ENCODE measurements at places on chromosomes 5 and 9.

DNA sequence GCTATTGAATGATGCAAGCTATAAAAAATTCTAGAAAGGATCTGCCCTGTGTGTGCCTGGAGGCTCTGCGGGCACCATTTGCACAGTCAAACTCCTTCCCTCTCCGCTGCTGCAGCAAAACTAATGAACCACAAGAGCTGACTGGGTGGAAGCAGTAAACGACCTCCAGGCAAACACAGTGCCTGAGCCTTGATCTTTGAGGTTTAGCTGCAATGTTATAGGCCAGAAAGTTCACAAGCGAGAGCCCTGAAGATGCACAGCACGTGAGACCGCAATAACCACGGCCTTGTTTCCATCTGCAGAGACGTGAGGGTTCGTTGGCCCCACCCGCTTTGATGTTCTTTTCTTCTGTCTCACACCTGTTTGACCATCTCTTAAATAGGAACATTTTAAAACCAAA lies 69.2 kb upstream of the S1PR3 start:
- peak; percentile 46 for DNase-seq

DNA sequence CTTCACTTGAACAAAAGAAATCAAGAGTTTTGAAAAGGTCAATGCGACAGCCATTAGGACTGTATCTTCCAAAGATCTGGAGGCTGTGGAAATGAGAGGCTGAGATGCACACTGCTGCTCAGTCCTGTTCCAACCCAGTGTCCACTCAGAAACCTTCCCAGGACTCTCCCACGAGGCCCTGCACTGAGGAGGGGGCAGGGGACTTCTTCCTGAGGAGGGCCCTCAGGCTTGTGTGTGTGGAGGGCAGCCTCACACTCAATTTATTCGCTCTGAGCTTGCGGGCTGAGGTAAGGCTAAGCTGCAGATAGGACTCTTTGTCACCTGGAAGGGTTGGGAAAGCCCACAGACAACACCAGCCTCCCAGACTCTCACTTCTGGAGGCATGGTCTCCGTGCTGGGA lies 69.6 kb upstream of the ROR2 start:
- no peak for DNase-seq

- no peak for DNase-seq
Measured at GRCh38 chr5:135308245-135308644, 90.8 kb downstream of the MACROH2A1 start.

- DNase-seq, result no peak
Measured at GRCh38 chr5:68261569-68262065, 46.1 kb downstream of the PIK3R1 start.

DNA sequence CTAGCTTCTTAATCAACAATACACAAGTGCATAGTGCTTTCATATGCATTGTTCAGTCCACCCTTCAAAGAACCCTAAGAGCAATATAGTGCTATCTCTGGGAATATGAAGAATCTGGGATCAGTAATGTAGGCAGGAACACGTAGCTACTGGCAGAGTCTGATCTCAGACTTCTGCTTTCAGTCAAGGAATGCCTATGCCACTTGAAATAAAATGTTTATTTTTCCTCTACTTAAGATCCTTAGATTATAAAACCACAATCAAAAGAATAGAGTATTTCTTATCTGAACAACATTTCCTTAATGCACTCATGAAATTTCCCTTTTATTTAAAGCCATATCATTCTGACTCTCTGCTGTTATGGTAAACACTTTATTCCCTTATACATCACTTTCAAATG lies 1407.8 kb upstream of the C9orf72 start:
- DNase-seq, result no peak

DNA sequence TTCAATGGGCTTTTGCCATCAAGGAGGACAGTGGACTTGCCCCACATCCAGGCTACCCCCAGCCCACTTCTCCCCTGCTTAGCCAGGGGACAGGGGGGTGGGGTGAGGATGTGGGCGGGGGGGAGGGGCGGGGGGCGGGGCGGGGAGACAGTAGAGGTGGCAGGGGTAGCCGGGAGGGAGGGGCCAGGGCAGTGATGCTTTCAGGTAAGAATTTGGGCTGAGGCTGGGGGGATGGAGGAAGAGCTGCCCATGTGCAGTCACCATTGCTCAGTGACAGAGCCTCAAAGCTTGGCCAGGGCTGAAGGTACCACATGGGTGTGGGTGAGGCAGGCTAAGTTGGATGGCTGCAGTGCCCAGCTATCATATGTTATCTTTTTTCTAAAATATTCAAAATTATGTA lies 40.7 kb upstream of the HNRNPA0 start:
- DNase-seq, result no peak

- DNase-seq, result no peak
Measured at GRCh38 chr9:124254261-124254682, 3.5 kb upstream of the NEK6 start.

- no peak for DNase-seq
Measured at GRCh38 chr9:107856633-107857032, 367.1 kb upstream of the KLF4 start.

DNA sequence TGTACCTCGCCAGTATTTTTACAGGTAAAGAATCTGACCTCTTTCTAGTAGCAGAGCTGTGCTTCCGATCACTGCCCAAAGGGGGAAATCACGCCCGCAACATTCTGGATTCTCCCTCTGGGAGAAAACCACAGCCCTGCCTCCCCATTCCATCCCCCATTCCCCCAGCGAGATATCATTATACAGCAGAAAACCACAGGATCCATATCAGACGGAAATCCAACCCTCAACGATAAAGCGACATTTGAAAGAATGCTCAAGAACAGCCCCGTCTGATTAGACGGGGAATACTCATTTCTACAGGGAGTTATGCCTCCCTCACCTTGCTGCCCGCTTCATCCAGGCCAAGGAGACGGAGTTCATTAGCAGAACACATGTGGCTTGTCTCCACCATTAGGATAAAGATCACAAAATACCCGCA lies 172.8 kb downstream of the COL23A1 start:
- no peak for DNase-seq

DNA sequence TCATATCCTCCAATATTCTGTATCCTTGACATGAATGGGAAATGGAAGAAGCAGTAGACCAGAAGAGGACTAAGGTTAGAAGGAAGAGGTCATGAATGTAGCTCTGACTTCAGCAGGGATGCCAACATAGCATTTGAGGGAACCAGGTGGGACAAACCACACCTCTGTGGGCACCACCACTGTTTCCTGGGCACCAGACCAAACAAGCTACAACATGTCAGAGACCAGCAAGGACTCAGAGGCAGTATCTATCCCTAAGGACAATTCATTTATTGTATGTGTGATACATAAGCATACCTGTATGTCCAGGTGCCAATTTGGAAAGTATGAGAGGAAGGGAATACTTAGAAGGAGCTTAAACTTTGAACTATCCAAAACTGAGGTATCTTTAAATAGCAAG lies 192.8 kb downstream of the MAN2A1 start:
- no peak for DNase-seq

DNA sequence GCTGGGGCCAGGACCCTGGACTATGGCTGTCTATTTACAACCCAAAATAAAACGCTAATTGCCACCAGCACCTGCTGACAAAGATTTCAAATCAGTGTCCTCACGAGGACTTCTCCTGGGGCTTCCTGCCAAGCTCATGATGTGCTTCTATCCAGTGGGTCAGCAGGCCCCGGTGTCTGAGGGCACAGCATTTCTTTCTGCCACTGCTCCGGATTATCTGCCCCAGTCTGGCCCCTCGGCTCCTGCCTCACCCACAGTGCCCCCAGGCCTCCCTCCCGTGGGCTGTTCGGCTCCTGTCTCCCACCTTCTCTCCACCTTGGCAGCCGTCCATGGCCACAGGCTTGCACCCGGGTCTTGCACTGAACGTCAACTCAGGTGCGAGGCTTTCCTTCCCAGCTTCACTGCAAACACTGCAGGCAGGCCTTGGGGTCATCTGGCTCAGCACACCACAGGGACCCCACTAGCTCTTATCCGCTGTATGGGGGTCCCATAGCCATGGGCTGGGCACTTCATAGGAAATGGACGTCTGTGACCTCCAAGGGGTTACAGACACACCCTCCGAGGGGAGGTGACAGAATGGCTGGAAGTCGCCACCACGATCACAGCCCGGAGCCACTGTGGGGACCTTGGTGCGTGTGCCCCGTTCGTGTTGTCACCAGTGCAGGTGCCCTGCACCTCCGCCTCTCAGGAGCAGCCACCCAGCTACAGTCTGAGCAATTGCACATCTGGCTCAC lies 43.8 kb upstream of the FCN1 start:
- DNase-seq, result peak; percentile 9

- no peak for DNase-seq
Measured at GRCh38 chr9:16705111-16705604, 165.3 kb downstream of the BNC2 start.

DNA sequence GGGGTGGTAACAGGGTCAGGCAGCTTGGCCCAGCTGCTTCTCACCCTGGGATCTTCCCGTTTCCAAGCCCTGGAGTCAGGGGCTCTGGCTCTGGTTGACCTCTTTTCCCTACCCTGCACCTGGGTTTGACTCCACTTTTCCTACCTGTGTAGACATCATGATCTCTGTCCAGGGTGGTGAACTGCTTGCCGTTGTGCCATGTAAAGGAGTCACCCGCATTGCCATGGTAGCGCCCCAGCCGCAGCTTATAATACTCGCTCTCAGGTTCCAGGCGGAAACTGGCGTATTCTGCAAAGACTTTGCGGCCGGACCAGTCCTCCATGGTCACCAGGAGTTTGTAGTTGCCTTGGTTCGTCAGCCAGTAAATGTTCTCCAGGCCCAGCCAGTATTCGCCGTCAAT lies 30.9 kb downstream of the ANGPTL2 start:
- no peak for DNase-seq

GRCh38 chr5:144177548-144177947 lies 6.9 kb downstream of the KCTD16 start:
- DNase-seq, result no peak
